ENCODE measurements at places on chromosomes 4 and X.

DNA sequence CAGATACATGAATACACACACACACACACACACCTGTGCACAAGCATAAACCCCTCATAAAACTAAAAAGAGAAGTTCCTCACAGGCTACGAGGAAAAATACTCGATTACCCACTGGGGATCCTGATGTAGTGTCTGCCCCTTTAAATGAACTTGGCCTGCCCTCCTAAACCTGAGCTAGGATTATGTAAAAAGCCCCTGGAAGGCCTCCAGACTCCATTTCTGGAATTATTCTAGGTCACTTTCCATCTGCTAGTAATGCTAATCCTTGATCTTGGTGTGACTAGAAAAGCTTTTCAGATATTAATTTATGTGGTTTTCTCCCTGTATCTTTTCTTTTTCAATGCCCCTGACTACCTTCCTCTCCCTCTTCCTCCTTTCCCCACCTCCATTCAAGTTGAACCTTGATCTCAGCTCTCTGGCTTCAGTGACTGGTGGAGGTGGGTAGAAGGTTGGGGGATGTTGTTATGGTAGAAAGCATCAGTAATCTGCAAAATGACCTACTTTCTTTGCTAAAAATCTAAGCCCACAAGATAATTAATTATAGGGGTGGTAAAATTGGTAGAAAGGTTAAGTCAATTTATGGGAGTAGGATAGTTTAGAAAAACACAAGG lies 25.5 kb upstream of the ZNF330 start:
- no peak for DNase-seq

- no peak for DNase-seq
Observed at GRCh38 chr4:88809576-88810219, 112.1 kb upstream of the NAP1L5 start.

- no peak for DNase-seq
Observed at GRCh38 chr4:166323250-166323649, 450.2 kb downstream of the TLL1 start.

GRCh38 chrX:119288890-119289393 lies 52.9 kb downstream of the PGRMC1 start:
- DNase-seq = no peak

DNA sequence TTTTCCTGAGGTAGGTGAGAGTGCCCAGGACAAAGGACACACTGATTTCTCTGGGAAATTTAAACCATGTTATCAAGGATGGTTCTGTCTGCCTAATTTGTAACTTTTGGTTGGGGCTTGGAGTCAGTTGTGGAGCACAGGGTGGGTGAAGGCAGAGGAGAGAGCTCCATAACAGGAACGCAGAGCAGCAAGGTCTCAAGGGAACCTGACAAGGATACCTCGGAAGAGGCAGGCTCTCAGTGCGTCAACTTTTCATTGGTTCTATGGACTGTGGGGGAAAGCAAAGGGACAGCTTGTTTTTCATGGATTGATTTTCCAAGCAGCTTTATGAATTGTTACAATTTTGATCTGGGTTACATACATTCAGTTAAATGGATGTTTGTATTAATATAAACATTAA lies 110.4 kb downstream of the SLIT2 start:
- no peak for DNase-seq

DNA sequence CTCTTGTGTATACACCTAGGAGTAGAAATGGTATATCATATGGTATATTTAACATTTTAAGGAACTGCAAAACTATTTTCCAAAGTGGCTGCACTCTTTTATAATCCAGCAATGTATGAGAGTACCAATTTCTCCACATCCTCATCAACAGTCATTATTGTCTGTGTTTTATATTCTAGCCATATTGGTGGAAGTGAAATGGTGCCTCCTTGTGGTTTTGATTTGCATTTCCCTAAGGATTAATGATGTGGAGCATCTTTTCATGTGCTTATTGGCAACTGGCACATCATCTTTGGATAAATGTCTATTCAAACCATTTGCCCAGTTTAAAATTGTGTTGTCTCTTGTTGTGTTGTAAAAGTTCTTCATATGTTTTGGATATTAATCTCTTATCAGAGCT lies 9.6 kb downstream of the BMP15 start:
- no peak for DNase-seq

- no peak for DNase-seq
Observed at GRCh38 chr4:133150486-133151340, 1.6 kb downstream of the PCDH10 start.

- DNase-seq = no peak
Observed at GRCh38 chr4:113145519-113146291, 96.3 kb downstream of the ANK2 start.

GRCh38 chr4:19729886-19730651 lies 521.6 kb upstream of the SLIT2 start:
- DNase-seq = no peak

GRCh38 chrX:152819266-152819665 lies 11.3 kb downstream of the CETN2 start:
- DNase-seq = no peak

GRCh38 chr4:55965585-55965984 lies 16.8 kb downstream of the CEP135 start:
- no peak for DNase-seq

DNA sequence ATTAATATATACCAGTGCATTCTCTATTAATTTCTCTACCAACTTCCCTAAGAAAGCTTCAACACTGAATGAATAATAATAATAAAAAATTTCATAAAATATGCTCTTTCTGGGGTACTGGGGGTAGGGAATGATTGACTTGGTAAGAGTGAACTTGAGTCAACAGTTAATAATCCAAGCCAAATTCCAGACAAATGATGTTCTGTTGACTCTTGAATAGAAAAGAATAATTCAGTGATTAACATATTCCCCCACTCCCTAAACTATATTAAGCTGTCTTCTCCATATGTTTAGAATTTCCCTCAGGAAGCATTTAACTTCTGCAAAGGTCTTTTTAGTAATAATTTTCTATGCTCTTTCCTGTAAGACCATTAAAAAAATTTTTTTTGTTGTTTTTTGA lies 12.3 kb downstream of the PGRMC2 start:
- DNase-seq = no peak

DNA sequence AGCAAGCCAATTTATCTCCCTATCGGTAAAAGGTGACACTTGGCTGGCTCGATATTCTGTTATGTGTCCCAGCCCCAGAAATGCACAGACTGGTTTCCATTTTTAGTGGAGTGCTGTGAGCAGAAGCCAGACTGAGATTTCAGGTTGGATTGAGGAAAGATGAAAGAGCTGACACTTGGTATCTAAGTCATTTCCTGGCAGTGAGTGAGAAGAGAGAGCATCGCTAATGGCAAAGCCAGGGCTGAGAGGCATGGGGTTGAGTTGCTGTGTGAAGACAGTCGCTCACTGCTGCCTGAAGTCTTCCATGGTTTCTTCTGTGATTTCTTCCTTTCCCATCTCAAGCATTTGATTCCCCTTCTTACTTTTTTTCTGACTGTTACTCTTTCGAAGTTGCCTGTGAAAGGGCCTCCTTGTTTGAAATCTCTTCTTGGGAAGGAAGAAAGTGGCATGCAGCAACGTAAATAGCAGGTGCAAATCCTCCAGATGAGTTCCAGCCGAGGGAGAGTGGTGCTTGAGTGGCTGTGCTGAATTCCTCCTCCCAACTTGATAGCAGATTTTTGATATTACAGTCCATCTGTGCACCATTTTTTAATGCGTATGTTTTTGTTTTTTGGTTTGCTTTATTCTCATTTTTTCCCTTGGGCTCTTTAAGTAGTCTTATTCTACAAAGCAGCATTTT lies 109.2 kb upstream of the LIMCH1 start:
- no peak for DNase-seq

- no peak for DNase-seq
Observed at GRCh38 chrX:150185766-150186165, 177.4 kb upstream of the MAMLD1 start.

GRCh38 chrX:13179100-13179499 lies 134.7 kb upstream of the FAM9C start:
- DNase-seq = no peak

DNA sequence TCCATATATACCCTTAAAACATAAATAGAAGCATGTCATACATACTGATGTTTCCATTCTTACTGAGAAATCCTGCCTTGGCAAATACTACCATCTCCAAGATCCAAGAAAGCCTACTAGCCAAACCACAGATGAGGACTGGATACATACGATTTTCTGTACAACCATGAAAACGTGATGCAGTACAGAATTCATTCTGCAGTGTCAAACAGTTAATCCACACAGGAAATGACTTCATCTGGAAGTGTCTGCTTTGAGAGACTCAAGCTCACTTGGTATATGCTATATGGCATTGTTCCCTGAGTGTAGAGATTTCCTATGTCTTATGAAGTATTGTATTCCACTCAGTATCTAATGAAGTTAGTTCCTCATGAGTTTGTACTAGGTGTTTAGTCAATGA lies 94.3 kb downstream of the CT47B1 start:
- DNase-seq = no peak

DNA sequence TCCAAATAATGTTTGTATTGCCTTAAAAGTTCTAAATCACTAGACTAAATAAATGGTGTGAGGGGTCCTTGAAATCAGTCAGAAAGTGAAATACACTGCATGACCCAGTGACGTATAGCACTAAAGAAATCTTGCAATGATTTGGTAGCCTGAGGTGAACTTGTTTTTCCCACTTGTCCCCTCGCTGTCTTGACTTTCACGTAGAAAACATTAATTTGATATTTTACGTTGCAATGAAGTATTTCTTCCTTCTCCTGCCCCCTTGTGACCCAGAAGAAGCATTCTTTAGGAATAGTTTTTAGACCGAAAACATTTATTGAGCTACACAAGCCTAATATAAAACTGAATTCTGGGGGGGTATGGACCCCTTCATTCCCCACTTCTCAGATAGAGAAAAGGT lies 3.7 kb downstream of the KLB start:
- DNase-seq = no peak

GRCh38 chr4:125739760-125740159 lies 425.0 kb downstream of the FAT4 start:
- no peak for DNase-seq

DNA sequence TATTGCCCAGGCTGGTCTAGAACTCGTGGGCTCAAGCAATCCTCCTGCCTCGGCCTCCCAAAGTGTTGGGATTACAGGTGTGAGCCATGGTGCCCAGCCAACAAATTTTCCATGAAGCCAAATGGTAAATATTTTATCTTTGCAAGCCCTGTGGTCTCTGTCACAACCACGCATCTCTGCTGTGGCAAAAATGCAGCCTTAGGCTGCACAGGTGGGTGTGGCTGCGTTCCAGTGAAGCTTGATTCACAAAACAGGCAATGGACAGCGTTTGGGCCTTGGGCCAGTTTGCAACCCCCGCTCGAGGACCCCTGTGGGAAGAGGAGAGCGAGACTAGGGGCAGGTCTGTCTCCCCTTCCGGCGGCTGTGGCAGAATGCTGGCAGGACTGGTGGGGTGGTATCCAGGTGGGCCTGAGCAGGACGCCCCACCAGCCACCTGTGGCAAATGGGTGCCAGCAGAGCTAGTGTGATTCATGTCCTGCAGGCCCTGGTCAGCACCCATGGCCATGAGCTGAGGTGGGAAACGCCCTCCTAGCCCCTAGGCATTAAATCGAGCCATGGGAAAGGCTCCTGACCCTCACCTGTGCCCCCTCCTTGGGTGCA lies 19.7 kb downstream of the HTRA3 start:
- DNase-seq = no peak

DNA sequence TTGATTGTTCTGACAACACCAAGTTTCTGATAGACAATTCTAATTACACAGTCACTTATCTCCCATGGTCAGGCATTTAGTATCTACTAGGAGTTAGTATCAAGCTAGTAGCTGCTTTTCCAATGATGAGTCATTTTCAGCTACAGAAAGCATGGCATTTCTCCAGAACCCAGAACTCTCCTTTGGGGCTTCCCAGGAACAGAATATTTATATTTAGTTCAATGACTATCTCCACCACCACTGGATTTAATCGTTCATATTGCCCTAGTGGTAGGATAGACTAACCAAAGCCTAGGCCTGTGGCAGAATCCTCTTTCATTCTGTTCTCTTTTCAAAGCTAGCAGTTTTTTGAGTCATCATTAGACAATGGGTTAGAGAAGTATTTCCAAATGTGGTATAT lies 569.4 kb downstream of the GABRG1 start:
- DNase-seq = peak; percentile 19

DNA sequence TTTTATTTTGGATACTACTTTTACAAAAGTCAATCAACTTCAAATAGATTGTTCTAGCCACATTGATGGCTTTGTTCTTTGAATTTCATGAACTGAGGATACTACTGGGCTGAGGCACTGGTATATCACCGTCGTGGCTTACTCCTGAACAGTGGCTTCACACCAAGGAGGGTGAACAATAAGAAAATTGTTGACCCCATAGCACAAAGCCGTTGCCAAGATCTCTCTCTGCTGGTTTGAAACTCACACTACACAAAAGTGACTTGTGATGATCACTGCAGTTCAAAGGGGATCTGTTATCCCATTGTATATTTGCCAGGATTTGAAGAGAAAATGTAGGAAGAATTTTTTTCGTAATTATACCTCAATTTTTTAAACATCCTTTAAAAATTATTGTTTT lies 119.6 kb downstream of the PDLIM5 start:
- DNase-seq = no peak

- DNase-seq = no peak
Observed at GRCh38 chr4:139534287-139534950, 21.6 kb downstream of the SETD7 start.

- no peak for DNase-seq
Observed at GRCh38 chrX:78092296-78092695, 11.8 kb upstream of the PGK1 start.

DNA sequence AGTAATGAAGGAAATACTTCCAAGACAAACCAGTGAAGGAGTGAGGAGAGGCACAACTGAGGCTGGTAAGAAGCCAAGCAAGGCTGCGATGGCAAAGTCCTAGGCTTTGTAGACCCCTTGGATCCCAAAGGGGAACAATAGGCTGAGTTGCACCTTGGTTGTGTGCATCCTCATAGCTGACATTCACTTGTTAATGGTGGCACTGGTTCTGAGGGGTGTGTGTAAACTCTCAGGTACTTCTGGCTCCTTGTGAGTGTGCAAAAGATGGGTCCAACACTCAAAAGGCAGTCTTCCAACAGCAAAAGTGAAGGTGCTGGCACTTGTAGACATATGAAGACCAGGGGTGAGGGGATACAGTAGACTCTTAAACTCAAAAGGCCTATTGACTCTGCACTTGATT lies 60.5 kb downstream of the CCNG2 start:
- no peak for DNase-seq

- no peak for DNase-seq
Observed at GRCh38 chr4:126734465-126734864, 898.3 kb upstream of the INTU start.

Data from urothelium cell line (cell line).